BJ (cell line): ENCODE measurements at places on chromosomes 1 and 21.

DNA sequence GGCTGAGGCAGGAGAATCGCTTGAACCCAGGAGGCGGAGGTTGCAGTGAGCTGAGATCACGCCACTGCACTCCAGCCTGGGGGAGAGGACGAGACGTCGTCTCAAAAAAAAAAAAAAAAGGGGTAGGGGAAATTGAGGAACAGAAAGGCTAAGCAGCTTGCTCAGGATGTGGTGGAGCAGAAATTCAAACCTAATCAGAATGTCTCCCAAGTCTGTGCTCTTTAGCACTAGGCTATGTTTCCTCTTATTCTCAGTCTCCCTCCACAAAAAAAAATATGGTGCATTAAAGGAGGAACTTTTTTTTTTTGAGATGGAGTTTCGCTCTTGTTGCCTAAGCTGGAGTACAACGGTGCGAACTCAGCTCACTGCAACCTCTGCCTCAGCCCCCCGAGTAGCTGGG lies 114.2 kb downstream of the SLC16A1 start:
- DNase-seq: no peak

DNA sequence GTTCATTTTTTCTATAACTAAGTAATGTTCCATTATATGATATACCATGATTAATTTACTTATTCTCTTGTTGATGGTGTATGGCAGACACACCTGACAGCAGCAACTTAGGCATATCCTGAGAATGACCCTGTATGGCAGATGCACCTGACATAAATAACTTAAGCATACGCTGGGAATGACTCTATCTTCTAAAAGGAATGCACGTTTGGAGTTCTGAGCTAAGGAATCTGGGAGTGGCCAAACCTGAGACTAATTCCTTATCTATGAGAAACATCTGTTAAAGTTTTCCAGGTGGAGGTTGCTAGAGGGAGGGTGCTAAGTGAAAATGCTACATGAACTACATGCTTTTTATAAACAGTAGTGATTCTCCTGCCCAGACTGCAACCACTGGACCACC lies 96.7 kb upstream of the RGS18 start:
- DNase-seq: no peak

- no peak for DNase-seq
Observed at GRCh38 chr1:94812985-94813384, 7.2 kb upstream of the SLC44A3 start.

DNA sequence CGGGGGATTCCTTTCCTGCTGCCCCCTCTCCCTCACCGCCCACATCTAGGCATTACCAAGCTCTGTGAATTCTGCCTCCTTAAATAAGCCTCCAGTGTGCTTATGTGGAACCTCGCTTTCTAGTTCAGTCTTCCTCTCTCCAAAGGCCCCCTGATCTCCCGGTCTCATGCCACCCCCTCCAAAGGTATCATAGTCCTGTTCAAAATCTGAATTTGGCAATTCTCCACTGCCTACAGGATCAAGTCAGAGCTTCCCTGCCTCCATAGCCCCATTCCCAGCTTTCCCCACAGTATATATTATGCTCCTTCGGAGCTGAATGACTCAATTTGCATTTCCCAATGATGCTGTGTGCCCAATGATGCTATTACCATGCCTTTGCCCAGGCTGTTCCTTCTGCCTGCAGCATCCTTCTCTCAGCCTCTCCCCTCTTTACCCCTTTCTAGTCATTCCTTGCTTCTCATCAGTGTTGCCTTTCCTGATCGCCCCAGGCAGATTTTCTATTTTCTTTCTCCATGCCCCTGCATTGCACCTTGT lies 1.7 kb downstream of the AZIN2 start:
- no peak for DNase-seq
